ENCODE measurements at places on chromosomes 3 and 15.

DNA sequence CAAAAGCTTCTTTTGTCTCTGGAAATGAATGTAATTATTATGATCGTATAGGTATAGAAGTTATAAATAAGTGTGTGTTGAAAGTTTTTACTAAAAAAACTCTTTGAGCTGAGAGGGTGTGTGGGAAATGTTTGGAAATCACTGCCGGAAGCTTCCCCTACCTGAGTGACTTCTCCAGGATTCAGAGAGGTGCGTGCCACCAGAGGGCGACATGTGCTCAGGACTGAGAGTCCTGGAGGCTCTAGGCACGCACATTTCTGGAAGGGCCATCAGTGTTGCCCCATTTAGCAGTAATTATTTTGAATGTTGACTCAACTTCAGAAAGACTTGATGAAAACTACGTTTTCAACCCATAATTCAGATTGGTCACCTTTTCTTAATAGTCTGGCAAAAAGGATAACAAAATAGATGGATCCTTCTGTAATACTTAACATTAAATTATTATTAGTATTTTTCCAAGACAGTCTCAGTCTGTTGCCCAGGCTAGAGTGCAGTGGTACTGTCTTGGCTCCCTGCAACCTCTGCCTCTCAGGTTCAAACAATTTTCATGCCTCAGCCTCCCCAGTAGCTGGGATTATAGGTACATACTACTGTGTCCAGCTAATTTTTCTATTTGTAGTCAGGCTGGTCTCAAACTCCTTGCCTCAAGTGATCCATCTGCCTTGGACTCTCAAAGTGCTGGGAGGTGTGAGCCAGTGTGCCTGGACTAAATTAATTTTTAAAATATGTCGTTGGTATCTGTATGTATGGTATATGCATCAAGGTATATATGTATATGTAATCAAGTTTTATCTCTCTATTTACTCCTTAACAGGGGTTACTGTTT, 34.5 kb downstream of the GPR171 start:
- peak; percentile 70 for DNase-seq

DNA sequence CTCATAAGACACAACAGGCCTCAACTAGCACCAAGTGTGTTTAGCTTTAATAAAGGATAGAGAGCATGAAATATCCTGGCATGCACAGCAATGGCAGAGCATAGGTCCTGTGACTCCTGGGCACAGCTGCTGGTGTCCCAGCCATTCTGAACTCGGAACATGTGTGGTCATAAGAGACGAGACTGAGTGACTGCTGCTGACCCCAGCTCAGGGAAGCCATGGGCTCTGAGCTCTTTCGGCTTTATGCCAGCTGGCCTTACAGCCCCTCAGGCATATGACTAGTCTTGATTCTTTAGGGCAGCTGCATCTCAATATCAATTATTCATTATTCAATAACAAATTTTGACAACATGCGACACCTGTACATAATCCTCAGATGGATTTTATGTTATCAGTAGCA, 62.4 kb upstream of the TOPAZ1 start:
- DNase-seq: no peak

- no peak for DNase-seq
These were observed 34.6 kb upstream of the ESYT3 start for GRCh38 chr3:138399766-138400165.

DNA sequence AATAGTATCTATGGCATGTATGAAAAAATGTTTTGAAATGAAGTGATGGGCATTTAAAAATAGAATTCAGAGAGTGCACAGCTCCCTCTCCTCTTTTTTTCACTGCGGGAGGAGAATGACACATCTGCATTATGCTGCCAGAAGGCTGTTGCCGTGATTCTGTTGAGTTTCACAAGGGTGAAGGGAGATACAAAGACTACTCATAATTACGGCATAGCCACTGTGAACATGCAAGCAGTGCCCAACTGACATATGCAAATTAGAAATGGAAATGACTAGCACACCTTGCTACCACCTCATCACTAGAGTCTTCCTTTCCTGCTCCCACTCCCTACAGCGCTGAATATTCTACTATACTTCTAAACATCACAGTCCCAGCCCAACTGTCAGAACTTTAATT, 20.1 kb downstream of the IFT57 start:
- DNase-seq: no peak

DNA sequence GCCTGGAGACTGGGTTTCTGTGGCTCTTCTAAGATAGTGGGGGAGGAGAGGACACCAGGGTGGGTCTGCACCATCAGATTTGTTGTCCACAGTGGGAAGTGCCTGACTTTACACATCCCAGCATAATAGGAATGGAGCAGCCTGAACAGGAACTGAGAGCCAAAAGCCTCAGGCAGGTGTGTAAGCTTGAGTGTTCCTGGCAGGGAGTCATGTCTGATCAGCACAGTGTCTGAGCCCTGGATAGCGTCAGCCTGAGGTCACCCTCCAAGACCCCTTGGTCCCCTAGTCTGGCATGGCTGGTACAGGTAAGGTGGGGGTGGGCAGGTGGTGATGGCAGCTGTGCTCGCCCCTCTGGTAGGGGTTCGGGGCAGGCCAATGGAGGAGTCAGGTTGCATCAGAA, 20.2 kb downstream of the INSYN1 start:
- no peak for DNase-seq

- DNase-seq: no peak
These were observed 725 bp upstream of the SCAMP2 start for GRCh38 chr15:74873756-74874424.
